Type B pancreatic cell (in vitro differentiated cells): ENCODE measurements at places on chromosomes 1 and 21.

DNA sequence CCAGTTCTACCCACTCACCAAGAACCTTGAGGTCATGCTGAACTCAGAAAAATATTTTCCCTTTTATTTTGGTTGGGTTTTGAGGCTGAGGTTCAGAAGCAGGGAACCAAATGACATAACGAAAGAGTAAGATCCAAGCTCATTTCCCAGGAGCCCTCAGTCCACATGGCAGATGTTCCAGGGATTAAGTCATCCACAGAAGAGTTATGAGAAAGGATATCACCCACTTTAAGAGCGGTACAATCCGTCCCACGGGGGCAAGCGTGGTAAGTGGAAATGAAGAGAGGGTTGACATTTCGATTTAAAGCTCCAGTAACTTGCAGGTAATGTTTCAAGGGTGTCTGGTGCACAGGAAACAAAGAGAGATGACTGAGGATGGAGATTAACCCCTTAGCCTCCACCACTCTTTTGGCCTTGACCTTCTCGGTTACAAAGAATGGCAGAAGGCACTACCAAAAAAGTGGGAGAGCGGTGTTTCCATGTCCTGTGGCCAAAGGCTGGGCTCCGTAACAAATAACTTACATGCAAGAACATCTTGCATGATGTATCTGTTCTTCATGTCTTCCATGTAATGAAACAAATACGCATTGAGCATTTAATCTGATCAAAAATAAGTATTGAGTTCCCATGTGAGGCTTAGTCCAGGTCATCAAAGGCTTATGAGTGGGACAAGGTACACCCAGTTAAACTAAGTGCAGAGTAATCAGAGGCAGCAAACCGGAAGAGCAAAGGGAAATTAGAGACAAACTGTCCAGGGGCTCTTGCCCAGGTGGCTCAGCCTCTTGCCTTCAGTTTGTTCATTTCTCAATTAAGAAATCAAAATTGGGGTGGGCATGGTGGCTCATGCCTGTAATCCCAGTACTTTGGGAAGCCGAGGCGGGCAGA lies 241.4 kb downstream of the TOMM20 start:
- H3K27me3 ChIP-seq, result no peaks in the 10 kb centered on the region
- DNase-seq, result no peak
- no peak overlapping the region for H3K4me3 ChIP-seq
- no peak overlapping the region for H3K27ac ChIP-seq
- peaks cover 25% of the 10 kb centered on the region for H3K4me1 ChIP-seq

- no peaks in the 10 kb centered on the region for H3K27me3 ChIP-seq
- H3K36me3 ChIP-seq, result peaks cover 4% of the 10 kb centered on the region
- DNase-seq, result no peak
- H3K4me1 ChIP-seq, result peaks cover 16% of the 10 kb centered on the region
These were observed 24.4 kb downstream of the SLC66A1 start for GRCh38 chr1:19336543-19336942.

GRCh38 chr1:42211224-42211623 lies 46.7 kb upstream of the GUCA2A start:
- peaks cover 5% of the 10 kb centered on the region for H3K4me1 ChIP-seq
- H3K4me3 ChIP-seq, result no peak overlapping the region
- H3K27me3 ChIP-seq, result no peaks in the 10 kb centered on the region
- H3K27ac ChIP-seq, result no peak overlapping the region

- H3K27me3 ChIP-seq, result no peaks in the 10 kb centered on the region
- peaks cover 28% of the 10 kb centered on the region for H3K4me1 ChIP-seq
- no peak overlapping the region for H3K4me3 ChIP-seq
- peak; percentile 37 for DNase-seq
- no peak overlapping the region for H3K27ac ChIP-seq
These were observed 78.3 kb downstream of the NPHP4 start for GRCh38 chr1:5913876-5914275.

DNA sequence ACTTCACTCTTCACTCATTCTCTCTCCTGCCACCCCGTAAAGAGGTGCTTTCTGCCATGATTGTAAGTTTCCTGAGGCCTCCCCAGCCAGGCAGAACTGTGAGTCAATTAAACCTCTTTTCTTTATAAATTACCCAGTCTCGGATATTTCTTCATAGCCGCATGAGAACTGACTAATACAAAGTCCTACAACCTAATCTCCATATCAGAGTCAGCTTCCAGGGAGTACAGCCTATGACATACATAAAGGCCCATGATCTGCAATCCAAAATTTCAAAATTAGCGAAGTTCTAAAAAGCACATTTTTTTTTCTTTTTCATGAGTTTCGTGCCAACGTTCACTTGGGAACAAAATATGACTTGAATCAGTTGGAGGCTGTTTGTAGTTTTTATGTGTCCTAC lies 256.9 kb upstream of the DUSP10 start:
- no peak for DNase-seq
- no peaks in the 10 kb centered on the region for H3K36me3 ChIP-seq
- H3K27ac ChIP-seq, result no peak overlapping the region
- no peak overlapping the region for H3K4me3 ChIP-seq
- no peaks in the 10 kb centered on the region for H3K4me1 ChIP-seq

GRCh38 chr1:25460020-25460419 lies 29.3 kb downstream of the MACO1 start:
- no peaks in the 10 kb centered on the region for H3K27me3 ChIP-seq
- peaks cover 30% of the 10 kb centered on the region for H3K36me3 ChIP-seq
- no peak overlapping the region for H3K27ac ChIP-seq
- peaks cover 14% of the 10 kb centered on the region for H3K4me1 ChIP-seq
- no peak for DNase-seq

DNA sequence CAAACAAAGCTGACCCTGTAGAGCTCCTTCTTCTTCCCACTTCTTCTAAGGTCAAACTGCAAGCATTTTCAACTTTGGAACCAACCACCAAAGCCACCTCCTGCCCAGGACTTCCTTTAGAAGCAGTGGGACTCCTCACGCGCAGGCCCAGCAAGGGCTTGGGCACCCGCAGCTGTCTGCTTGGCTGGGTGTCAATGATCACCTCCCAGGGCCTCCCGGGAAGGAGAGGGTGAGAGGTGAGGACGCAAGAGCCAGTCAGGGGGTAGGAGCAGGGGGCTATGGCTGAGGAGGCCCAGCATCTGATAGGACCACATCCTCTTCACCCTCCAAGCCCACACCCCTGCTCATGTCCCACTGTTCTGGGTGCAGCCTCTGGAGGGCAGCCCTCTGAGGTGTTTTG lies 10.2 kb downstream of the KLHL21 start:
- H3K36me3 ChIP-seq, result no peaks in the 10 kb centered on the region
- no peak overlapping the region for H3K4me3 ChIP-seq
- no peak for DNase-seq
- peaks cover 5% of the 10 kb centered on the region for H3K4me1 ChIP-seq

- DNase-seq, result peak; percentile 71
- H3K4me1 ChIP-seq, result peaks cover 28% of the 10 kb centered on the region
- peak overlapping the region; percentile 92 for H3K4me3 ChIP-seq
These were observed 745 bp downstream of the MAGI3 start for GRCh38 chr1:113390871-113391648.

DNA sequence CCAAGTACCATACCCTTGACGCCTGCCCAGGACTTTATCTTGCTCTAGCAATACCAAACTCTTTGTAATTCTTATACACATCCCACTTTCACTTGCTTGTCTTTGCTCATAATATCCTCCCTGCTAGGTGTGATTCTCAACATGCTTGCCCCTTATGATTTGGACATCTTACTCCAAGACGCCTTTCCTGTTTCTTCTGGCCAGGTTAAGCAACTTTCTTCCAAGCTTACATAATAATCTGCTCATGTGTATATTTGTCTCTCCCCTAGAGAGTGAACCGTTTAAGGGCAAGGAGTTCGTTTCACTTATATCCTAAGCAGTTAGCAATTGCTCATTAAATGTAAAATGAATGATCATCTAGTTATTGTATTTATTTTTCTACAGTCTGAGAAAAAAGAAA lies 21.8 kb downstream of the CRYZL1 start:
- H3K4me3 ChIP-seq, result no peak overlapping the region
- no peaks in the 10 kb centered on the region for H3K27me3 ChIP-seq
- DNase-seq, result no peak
- peaks cover 34% of the 10 kb centered on the region for H3K36me3 ChIP-seq
- H3K4me1 ChIP-seq, result peaks cover 8% of the 10 kb centered on the region
- H3K27ac ChIP-seq, result no peak overlapping the region

DNA sequence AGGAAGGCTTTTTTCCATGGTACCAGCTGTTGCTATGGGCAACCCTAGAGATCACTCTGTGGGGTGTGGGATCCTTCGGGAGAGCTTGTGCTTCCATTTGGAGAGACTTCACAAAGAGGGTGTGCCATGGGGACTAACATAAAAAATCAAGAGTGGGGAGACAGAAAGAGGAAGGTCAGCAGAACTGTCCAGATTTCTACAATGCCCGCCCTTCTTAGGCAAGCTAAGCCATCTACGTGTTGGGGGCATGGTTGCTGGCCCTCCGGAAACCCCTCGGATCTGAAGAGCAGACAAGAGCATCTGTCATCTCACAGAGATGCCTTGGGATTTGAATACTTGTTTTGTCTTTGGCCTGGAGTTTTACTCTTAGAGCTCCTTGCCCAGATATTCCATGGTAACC lies 83.9 kb upstream of the ZNF648 start:
- no peaks in the 10 kb centered on the region for H3K27me3 ChIP-seq
- H3K27ac ChIP-seq, result peak overlapping the region; percentile 29
- peaks cover 34% of the 10 kb centered on the region for H3K4me1 ChIP-seq
- H3K36me3 ChIP-seq, result no peaks in the 10 kb centered on the region
- no peak overlapping the region for H3K4me3 ChIP-seq

DNA sequence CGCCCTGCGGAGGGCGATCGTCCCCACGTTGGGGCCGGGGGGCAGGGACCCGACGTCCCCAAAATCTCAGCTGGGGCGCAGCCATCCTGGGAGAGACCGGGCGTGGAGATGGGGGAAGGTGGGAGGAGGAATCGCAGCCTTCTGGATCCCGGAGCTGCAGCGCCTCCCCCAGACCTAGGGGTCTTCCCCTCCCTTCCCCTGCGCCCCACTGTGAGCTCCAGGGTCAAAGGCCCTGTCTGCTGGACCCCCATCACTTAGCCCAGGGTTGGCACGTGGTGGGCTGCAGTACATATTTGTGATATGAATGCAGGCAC lies 90.2 kb upstream of the VAMP3 start:
- no peaks in the 10 kb centered on the region for H3K36me3 ChIP-seq
- H3K27me3 ChIP-seq, result peaks cover 4% of the 10 kb centered on the region
- H3K4me1 ChIP-seq, result no peaks in the 10 kb centered on the region
- DNase-seq, result no peak
- peak overlapping the region; percentile 55 for H3K27ac ChIP-seq

DNA sequence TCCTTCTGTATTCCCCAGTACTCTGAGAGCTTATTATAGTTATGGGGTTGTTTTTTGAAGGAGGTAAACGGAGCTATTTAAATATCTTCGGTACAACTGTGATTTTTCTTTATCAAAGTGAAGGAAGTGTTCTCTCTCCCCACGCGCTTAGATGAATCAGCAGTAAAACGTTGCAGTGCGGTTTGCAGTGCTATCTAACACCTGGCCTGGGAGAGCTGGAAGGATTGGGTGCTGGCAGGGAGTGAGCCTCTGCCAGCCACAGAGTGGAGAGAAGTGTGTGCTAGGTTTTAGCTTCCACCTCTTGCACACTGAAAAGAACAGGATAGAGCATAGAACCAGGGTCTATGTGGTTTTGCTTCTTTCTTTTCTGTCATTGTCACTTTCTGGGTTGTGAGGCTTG lies 165.9 kb downstream of the SDCCAG8 start:
- peaks cover 11% of the 10 kb centered on the region for H3K4me1 ChIP-seq
- no peak overlapping the region for H3K4me3 ChIP-seq
- DNase-seq, result no peak
- no peak overlapping the region for H3K27ac ChIP-seq

DNA sequence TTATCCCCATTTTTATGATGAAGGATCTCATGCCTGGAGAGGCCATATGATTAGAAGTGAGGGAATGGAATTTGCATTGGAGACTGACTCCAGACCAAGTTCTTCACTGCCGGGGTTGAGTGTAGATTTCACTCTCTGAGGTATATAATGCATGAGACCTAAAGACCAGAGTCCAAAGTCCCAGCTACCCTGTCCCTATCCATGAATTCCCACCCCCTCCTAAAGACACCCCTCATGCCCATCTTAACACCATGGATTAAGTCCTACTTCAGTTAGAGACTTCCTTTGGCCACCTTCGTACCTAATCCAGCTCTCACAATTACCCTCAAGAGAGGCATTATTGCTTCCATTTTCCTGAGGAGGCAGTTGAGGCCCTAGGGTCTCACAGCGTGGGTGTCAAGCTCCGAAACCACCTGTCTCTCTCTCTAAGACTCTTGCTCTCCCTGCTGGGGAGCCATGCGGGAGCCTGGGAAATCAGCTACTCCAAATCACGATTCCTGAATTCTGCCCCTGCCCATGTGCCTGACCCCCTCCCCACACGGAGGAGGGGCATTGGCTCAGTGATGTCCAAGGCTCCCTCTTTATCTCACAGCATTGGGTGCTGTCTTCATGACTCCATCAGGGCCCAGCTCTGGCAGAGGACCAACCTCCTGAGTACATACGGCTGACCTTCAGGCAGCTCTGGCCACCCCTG lies 11.7 kb upstream of the FOXO6 start:
- H3K4me1 ChIP-seq, result peaks cover 12% of the 10 kb centered on the region
- H3K27me3 ChIP-seq, result no peaks in the 10 kb centered on the region
- no peaks in the 10 kb centered on the region for H3K36me3 ChIP-seq
- no peak for DNase-seq
- peak overlapping the region; percentile 39 for H3K27ac ChIP-seq
- H3K4me3 ChIP-seq, result no peak overlapping the region
